ENCODE measurements at places on chromosomes 6 and 20. TPM values are rescaled to one million over a fixed set of nuclear protein-coding genes. Genes with fewer than 3 reads are reported as not detected.

GRCh38 chr20:39967806-39968205, 721.2 kb downstream of the MAFB start:
- H3K27ac ChIP-seq = no peak overlapping the region
- no peak for DNase-seq
- no peaks in the 10 kb centered on the region for H3K4me1 ChIP-seq
- no peak overlapping the region for H3K4me3 ChIP-seq

DNA sequence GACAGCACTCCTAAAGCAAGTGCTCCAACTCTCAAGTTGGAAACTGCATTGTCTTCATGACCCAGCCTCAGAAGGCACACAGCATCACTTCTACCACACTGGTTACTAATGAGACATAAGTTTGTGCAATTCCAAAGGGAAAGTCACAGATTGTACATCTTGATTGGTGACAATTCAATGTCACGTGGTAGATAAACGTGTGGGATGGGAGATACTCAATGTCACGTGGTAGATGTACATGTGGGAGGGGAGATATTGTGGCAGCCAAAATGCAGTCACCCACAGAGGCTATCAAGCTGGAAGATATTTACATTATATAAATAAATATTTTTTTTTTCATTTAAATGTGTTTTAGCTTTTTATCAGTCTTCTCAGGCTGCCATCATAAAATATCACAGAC, 393.3 kb downstream of the KIF16B start:
- DNase-seq = no peak
- no peak overlapping the region for H3K4me3 ChIP-seq
- H3K4me1 ChIP-seq = no peaks in the 10 kb centered on the region
- H3K36me3 ChIP-seq = no peaks in the 10 kb centered on the region
- H3K27ac ChIP-seq = no peak overlapping the region

GRCh38 chr6:140225701-140226436, 851.4 kb upstream of the CITED2 start:
- DNase-seq = no peak
- H3K27me3 ChIP-seq = no peaks in the 10 kb centered on the region
- no peak overlapping the region for H3K27ac ChIP-seq
- H3K4me3 ChIP-seq = no peak overlapping the region

- no peaks in the 10 kb centered on the region for H3K36me3 ChIP-seq
- no peaks in the 10 kb centered on the region for H3K27me3 ChIP-seq
- no peak overlapping the region for H3K27ac ChIP-seq
- DNase-seq = no peak
Observed at GRCh38 chr6:163741743-163742363, 327.3 kb downstream of the QKI start.

DNA sequence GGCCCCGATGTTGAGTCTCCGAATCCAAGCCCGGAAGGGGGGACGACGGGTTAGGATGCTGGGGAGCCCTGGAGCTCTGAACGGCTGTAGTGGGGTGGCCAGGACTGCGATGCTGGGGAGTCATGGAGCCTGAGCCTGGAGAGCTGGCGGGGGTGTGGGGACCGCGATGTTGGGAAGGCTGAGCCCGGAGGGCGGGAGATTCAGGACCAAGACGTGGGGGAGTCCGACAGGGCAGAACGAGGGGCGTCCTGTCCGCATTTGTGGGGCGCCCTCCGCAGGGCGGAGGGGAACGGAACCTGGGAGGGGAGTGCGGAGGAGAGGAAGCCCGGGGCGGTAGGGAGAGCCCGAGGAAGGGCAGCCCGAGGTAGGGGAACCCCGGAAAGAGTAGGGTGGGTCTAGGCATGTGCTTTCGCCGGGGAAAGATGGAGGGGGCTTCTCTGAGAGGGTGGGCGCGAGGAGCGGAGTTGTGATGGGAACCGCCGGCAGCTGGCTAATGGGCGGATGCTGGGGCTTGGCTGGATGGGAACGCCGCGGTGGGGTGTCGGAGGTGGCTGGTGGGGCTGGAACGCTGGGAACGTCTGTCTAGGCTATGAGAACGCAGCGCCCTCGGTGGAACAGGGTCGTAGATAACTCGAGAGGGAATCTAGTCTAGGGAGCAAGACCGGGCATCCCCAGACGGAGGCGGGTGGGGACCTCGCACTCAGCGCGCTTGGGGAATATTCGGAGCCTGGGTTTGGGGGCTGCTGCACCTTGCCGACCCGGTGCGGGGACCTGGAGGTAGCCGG, 684 bp downstream of the PAQR8 start:
- no peak for DNase-seq
- H3K4me3 ChIP-seq = peak overlapping the region; percentile 98
- H3K36me3 ChIP-seq = no peaks in the 10 kb centered on the region

- no peak for DNase-seq
- H3K27me3 ChIP-seq = no peaks in the 10 kb centered on the region
- no peaks in the 10 kb centered on the region for H3K4me1 ChIP-seq
- no peaks in the 10 kb centered on the region for H3K36me3 ChIP-seq
- no peak overlapping the region for H3K4me3 ChIP-seq
Observed at GRCh38 chr6:154605178-154605881, 94.8 kb upstream of the CNKSR3 start.

DNA sequence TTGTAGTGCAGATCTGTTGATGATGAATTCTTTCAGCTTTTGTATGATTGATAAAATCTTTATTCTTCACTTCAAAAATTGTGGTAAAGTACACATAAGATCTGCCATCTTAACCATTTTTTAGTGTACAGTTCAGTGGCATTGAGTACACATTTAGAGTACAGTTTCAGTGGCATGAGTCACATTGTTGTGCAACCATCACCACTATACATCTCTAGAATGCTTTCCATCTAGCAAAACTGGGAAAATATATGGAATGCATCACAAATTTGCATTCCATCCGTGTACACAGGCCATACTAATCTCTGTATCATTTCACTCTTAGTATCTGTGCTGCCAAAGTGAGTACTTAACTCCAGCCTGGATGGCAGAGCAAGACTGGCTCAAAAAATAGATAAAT, 28.7 kb downstream of the SIRPD start:
- no peaks in the 10 kb centered on the region for H3K27me3 ChIP-seq
- no peak overlapping the region for H3K4me3 ChIP-seq
- no peak for DNase-seq
- no peaks in the 10 kb centered on the region for H3K36me3 ChIP-seq
- no peaks in the 10 kb centered on the region for H3K4me1 ChIP-seq

GRCh38 chr6:166864333-166864732, 92.0 kb downstream of the RNASET2 start:
- H3K27ac ChIP-seq = no peak overlapping the region
- no peaks in the 10 kb centered on the region for H3K27me3 ChIP-seq
- no peaks in the 10 kb centered on the region for H3K4me1 ChIP-seq
- no peaks in the 10 kb centered on the region for H3K36me3 ChIP-seq
- DNase-seq = no peak

- H3K27ac ChIP-seq = no peak overlapping the region
- peak overlapping the region; percentile 80 for H3K4me3 ChIP-seq
- H3K4me1 ChIP-seq = no peaks in the 10 kb centered on the region
- no peaks in the 10 kb centered on the region for H3K36me3 ChIP-seq
- peak; percentile 65 for DNase-seq
Observed at GRCh38 chr20:36306553-36307411, 643 bp downstream of the DLGAP4 start.

HS3ST5 gene
- 11.2 TPM for total RNA-seq

WFDC2 gene
- 86.0 TPM for total RNA-seq

LKAAEAR1 gene
- 0.41 TPM for total RNA-seq

SCGN gene
- total RNA-seq = not detected

All from H1 (cell line).